Camera-type eye (tissue), 1 donor: ENCODE measurements at places on chromosomes 7 and 10. TPM values are rescaled to one million over a fixed set of nuclear protein-coding genes. Genes with fewer than 3 reads are reported as not detected.

Gene RHEB
- 87.1 TPM for total RNA-seq

Gene PRSS2
- total RNA-seq, result not detected

Gene DPYSL4
- total RNA-seq, result 55.0 TPM

Gene AKR1D1
- total RNA-seq, result not detected

Gene DNA2
- 10.2 TPM for total RNA-seq

Gene MICALL2
- 8.5 TPM for total RNA-seq

Gene ITPRIP
- 24.2 TPM for total RNA-seq

Gene CYP2C19
- total RNA-seq, result not detected

Gene HPSE2
- total RNA-seq, result 0.33 TPM

Gene HACD1
- total RNA-seq, result 12.9 TPM

Gene PLPP4
- 4.2 TPM for total RNA-seq

Gene ADAMTS14
- total RNA-seq, result 5.2 TPM

Gene OPN1SW
- 35.2 TPM for total RNA-seq

Gene GNGT1
- total RNA-seq, result 20.3 TPM

Gene RHOBTB1
- 41.4 TPM for total RNA-seq

Gene IFIT1B
- 1.0 TPM for total RNA-seq

Gene PLA2G12B
- not detected for total RNA-seq

Gene CYP3A5
- 4.6 TPM for total RNA-seq

Gene GIMAP5
- 14.8 TPM for total RNA-seq

Gene PALD1
- 11.7 TPM for total RNA-seq

Gene IL15RA
- total RNA-seq, result 3.2 TPM

Gene TMEM225B
- not detected for total RNA-seq

Gene EVX1
- total RNA-seq, result not detected

Gene PSD
- total RNA-seq, result 49.2 TPM

Gene CLEC2L
- 2.8 TPM for total RNA-seq

Gene YAE1
- 60.3 TPM for total RNA-seq

Gene PDAP1
- total RNA-seq, result 58.3 TPM

Gene UCMA
- not detected for total RNA-seq

Gene CALHM1
- total RNA-seq, result not detected

Gene COL26A1
- total RNA-seq, result 6.9 TPM

Gene FAM13C
- total RNA-seq, result 39.7 TPM

Gene APBB1IP
- total RNA-seq, result 2.9 TPM

Gene AGAP4
- 28.4 TPM for total RNA-seq

Gene C1GALT1
- 96.4 TPM for total RNA-seq

Gene TAS2R41
- total RNA-seq, result not detected

Gene GBX1
- total RNA-seq, result not detected

Gene NPY4R
- total RNA-seq, result 0.22 TPM

Gene PNLIPRP3
- total RNA-seq, result not detected

Gene PDE6C
- 4.2 TPM for total RNA-seq

Gene AZGP1
- total RNA-seq, result 15.0 TPM

Gene HEPACAM2
- total RNA-seq, result 0.38 TPM

Gene GALNT17
- 27.0 TPM for total RNA-seq
